ENCODE measurements at places on chromosomes 6 and 20.
A peak's percentile ranks its signal among the peaks of the same experiment; 100 is the strongest.

DNA sequence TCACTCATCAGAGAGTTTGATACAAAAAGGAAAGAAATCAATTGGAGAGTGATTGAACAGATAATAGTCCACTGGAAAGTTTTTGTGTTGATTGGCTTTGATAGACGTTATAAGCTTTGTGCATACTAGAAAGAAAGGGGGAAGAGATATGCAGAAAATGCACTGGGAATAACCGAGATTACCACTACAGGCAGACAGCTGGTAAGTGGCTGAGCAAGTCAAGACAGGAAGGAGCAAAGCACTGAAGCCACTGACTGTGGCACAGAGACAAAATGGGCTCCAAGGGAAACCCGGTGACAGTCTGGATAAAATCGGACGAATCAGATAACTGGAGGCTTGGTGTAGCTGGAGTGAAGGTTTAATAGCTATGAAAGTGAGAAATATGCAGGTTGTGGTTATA, 209.0 kb downstream of the SIM1 start:
- no peak for DNase-seq

GRCh38 chr6:4512051-4512471, 264.1 kb upstream of the CDYL start:
- no peak for DNase-seq

DNA sequence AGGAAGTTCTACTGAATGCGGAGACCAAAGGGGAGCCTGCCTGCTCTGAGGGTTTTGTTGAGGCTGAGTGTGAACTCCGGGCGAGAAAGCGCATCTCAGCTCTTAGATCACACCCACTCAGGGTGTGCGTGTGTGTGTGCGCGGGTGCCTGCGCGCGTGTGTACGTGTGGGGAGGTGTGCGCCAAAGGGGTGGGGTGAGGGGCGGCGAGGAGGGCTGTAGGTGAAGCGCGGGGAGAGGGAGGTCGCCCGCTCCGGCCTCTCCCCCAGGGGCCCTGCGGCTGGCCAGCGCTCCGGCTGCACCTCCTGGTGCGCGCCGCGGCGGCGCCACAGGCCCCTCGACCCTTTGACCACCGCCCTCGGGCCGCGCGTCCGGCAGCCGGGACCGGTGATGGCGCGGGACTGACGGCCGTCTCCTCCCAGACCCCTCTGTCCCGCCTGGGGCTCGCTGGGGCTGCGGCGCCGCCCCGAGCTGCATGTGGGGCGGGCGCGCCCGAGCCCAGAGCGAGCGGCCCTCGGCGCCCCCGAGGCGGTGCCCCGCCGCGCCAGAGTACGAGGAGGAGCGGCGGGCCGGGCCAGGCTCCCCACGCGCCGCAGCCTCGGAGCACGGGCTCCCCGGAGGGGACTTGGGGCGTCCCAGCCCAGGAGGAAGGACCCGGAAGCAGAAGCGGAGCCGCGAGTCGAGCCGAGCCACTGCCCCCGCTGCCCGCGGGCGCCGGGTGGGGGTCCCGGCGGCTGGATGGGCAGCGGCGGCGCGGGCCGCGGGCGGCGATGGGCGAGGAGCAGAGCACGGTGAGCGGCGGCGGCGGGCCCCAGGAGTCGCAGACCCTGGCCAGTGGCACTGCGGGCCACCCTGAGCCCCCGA, at the start of gene RNF217:
TSS of gene RNF217 (plus strand) at position 661 of the 862 bp plus-strand sequence. CDS start at position 769, 108 bp downstream.
- DNase-seq, result no peak

DNA sequence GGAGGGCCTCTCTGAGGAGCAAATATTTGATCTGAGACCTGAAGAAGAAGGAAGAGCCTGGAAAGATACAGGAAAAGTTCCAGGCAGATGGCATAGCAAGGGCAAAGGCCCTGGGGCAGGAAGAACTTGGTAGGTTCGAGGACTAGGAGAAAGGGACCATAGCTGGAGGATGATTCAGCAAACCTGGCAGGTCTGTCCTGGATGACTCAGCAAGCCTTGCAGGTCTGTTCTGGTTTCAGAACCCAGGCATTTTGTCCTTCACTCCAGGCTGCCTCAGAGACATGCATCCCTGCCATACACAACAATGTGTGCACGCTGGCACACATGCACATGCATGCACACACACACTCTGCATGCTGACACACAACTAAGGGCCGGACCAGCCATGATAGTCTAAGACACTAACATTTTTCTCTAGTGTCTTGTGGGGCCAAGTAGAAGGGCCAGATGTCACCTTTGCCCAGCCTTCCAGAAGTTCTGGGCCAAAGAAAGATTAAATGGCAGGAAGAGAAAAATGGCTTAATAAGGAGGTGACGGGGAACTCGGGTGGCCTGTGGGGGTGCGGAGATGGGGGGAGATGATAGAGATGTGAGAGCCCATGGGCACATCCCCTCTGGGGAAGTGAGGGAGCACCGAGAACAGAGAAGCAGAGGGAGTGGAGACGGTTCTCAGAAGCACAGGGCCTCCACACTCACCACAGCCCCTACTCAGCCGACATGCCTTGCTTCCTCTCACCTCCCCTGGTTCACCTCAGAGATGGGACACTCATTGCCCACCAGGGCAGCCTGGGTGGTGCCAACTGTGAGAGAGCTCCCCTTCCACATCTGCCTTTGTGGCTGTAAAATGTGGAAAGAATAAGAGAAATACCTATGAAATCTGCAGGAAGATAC, 15.4 kb upstream of the TRIB3 start:
- no peak for DNase-seq

DNA sequence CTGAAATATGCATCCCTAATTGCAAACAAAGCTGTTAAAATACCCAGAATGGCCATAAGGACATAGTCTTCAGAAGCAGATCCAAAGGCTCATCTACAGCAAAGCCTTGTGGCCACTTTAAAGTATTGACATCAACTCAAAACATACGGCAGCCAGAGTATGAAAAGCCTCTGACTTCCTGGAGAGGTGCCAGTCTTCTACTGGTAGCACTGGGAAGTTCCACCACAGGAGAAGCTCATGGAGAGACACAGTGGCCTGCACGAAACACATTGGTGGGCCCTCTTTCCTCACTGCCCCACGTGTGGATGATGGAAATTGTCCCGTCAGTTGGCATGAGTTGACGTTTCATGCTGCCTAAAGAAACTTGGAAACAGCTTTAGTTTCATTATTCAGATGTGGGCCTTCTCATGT, 202.6 kb upstream of the HEY2 start:
- no peak for DNase-seq

DNA sequence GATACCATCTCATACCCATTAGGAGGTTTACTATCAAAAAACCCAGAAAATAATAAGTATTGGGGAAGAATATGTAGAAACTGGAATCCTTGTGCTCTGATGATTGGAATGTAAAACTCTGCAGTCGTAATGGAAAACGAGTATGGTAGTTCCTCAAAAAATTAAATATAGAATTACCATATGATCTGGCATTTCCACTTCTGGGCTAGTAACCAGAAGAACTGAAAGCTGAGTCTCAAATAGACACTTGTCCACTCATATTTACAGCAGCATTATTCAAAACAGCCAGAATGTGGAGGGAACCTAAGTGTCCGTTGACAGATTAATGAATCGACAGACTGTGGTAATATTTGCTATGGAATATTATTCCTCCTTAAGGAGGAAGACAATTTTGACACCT, 44.3 kb downstream of the FOXC1 start:
- DNase-seq, result no peak

- peak; percentile 18 for DNase-seq
Measured at GRCh38 chr6:149628875-149629510, 19.5 kb downstream of the KATNA1 start.

GRCh38 chr6:41255638-41256246, 27.6 kb downstream of the TREML4 start:
- no peak for DNase-seq

- no peak for DNase-seq
Measured at GRCh38 chr6:79079561-79080041, 1.5 kb upstream of the PHIP start.

DNA sequence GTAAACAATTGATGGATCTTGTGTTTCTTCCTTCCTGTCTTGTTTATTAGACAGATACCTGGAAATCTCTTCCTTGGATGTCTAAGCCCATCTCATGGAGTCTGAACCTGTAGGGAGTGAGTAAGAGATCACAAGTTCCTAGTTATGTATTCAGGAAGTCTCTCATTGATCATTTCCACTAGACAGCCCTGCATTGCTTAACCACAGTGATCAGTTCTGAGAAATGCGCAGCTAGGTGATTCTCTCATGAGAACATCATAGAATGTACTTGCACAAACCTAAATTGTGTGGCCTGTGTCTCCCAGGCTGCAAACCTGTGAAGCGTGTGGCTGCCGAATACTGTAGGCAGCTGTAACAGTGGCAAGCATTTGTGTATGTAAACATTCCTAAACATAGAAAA, 39.1 kb downstream of the FAM120B start:
- no peak for DNase-seq

- no peak for DNase-seq
Measured at GRCh38 chr6:870096-870495, 177.2 kb upstream of the EXOC2 start.

- no peak for DNase-seq
Measured at GRCh38 chr20:56875052-56875659, 246.1 kb downstream of the TFAP2C start.

DNA sequence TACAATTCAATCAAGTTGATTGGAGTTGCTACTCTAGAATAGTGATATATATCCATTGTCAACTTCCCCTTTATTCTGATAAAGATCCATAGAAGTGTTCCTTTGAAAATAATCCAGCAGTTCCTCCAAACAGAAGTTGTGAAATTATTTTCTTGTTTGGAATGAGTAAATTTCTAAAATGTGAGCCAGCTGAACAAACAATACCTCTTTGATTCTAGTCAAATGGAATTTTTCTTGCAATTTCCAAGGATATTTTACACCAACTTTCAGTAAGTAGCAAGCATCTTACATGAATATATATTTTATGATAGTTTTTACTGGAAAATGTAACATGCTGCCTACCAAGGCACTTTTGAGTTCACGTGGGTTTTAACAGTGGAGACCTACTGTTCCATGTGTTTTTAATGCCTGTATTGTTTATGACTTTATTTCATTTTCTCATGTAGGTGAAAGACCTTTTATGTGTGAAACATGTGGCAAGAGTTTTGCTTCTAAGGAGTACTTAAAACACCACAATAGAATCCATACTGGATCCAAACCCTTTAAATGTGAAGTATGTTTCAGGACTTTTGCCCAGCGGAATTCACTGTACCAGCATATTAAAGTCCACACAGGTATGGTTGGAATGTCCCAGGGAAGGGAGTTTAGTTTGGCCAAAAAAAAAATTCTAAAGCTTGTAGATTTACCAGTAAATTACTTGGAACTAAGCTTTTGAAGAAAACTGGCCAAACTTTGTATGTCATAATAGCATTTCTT, 6.5 kb downstream of the GZF1 start:
- DNase-seq, result no peak

DNA sequence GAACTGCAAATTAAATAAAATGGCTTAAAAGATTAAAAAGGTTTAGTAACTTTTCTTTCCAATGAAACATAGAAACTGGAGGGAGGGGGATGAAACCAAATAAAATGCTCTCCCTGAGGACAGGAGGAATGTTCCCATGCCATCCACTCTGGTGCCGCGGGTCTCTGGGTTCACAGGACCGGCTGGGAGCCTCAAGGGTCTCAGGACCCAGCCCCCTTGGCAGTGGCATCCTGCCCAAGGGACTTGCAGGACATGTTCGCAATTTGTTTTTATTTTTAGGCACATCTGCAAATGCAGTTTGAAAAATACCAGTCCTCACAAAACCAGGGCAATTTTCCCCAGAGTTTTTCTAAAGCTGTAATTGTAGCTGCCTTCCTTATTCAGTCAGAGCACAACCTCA, 7.5 kb downstream of the BEND3 start:
- DNase-seq, result no peak

GRCh38 chr6:144335311-144335861, 50.3 kb downstream of the UTRN start:
- no peak for DNase-seq

DNA sequence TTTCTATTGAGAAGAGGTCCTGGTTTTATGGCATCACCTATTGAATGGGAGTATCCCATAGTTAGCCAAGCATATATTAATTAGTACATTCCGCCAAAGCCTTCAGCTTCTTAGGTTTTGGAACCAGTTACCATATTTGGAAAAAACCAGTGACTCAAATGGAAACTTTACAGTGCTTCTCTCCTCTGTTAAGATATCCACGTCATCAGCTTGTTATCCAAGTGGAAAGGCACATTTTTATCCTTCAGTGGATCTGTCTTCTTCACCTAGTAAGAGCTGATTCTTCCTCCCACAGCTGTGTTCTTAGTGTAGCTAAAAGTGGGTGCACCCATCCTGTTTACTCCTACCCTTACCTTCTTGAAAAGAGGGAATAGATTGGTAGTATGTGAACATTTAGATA, 34.5 kb downstream of the TPD52L1 start:
- no peak for DNase-seq

DNA sequence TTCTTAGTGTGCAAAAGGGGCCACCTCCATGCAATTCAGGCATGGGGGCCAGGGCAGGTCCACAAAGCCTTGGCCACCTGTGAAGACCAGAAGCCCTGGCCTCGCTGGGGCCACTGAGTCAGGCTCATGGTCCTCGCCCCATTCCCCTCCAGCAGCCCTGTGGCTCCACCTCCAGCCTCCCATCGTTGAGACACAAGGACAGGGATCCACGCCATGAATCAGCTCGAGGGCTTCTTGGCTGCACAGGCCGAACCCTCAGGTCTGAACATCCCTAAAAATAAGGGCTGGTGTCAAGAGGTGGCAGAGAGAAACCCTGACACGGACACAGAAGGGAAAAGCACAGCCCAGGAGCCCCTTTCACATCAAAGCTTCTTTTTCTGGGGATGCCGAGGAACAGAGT, 68.6 kb upstream of the QKI start:
- DNase-seq, result no peak

- DNase-seq, result no peak
Measured at GRCh38 chr6:126118936-126119335, 132.6 kb downstream of the TRMT11 start.

DNA sequence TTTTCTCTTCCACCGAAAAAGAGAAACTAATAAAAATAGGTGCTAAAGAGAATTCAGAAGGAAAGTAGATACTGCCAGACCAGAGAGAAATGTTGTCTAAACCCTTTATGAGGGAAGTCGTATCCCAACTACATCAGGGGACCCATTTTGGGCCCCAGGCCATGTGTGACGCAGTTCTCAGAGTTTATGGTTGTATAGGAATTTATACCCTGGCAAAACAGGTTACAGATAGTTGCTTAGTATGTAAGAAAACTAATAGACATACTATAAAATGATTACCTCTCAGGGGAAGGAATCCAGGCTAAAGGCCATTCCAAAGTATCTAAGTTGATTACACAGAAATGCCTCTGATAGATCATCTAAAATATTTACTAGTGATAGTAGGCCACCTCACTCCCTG, 28.6 kb upstream of the SLC52A3 start:
- no peak for DNase-seq

DNA sequence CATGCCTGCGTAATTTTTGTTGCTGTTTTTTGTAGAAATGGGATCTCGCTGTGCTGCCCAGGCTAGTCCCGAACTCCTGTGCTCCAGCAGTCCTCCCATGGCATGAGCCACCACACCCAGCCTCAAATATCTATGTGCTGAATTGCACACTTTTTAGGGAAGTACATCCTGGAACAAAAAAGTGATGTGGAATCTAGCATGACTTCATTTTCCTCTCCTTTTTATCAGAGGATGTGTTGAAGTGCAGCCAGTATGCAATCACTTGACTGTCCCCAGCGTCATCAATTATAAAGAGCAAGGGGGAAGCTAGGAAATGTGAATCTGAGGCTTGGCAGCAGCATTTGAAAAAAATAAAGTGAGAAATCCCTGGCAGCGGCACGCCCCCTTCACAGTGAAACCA, 6.4 kb upstream of the EXOC2 start:
- DNase-seq, result no peak

Data from stimulated activated naive B cell treated with anti-CD40 and anti-IgM and Interleukin-4, amounts not matched to agents 10 μg/mL and 1 μg/mL and 100 μg/mL, for 72 hours (primary cell).